Activated CD4-positive, alpha-beta T cell treated with anti-CD3 and anti-CD28 coated beads for 24 hours (primary cell): ENCODE measurements at places on chromosomes 6 and 20.

DNA sequence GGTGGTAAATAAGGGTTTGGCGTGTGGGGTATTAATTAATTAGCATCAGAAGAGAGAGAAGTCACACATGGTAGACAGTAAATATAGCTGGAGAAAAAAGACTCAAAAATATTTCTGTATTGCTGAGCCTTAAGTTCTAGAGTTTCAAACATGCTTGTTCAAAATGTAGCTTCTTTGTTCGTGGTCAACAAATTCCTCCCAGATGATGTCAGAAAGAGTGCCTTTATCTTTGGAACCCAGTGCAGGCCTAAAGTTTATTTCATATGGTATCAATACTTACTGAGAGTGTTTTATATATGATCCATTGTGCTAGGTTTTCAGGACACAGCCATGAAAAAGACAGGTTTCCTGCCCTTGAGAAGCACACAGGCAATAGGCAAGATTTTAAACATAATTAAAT, 18.3 kb downstream of the MARCKS start:
- no peak for DNase-seq

DNA sequence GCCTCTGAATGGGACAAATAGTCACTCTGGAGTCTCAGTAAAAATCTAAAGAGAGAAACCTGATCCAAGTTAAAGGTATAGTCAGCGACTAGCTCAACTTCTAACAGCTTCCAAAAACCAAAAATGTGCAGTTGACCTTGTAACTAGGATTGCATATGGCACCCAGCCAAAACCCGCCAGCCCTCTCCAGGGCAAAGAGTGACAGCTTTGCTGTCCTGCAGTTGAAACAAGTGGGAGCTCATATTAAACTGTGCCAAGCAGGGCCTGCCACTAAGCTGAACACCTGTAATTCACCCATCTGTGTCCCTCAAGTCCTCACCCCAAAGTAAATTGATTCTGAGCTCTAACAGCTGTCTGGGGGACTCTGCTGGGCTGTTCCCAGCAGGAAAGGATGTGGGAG, 695.3 kb downstream of the MAFB start:
- DNase-seq, result no peak

DNA sequence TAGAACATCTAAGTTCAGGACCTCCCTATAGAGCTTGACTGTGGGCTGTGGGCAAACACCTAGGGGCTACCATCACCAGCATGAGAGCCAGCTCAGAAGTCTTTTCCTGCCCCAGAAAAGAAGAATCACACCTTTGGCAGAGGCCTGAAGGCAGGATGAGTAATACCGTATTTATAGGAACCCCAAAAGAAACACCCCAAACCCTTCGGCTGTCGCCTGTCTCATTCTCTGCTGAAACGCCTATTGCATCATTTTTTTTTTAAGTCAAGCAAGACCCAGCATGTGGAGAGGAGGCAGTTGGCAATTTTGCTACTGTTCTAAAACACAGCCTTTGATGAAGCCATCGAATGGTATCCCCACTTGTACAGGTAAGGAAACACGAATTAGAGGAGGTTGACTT, 436.4 kb downstream of the TFAP2A start:
- DNase-seq, result no peak

DNA sequence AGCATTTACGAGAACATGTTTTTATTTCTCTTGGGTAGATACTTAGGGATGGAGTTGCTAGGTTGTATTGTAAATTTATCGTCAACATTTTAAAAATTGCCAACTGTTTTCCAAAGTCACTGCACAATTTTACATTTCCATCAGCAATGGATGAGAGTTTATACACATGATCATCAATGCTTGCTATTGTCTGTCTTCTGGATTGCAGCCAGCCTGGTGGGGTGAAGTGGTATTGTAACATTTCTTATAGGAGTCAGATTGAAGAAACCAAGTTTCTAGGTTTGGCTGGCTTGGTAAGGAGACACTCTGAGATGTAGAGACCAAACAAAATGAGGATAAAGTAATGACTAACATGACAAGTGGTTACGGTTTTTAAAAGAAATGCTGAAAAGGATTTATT, 57.1 kb upstream of the HDDC2 start:
- DNase-seq, result no peak

DNA sequence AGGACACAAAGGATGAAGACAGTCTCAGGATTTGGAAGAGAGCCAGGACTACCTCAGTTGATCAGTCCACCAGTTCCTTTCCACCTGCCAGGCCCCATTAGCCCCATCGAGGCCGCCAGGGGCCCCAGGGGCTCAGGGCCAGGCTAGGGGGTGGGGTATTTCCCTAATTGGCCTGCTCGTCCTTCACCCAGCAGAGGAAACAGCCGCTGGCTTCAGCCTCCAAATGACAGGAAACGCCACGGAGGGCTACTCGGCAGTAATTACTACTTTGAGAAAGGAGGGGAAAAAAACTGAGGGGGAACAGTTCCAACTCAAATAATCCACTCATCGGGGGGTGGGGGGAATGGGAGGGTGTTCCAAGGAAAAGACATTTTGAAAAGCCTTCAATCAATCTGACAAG, 42.7 kb downstream of the MAFB start:
- DNase-seq, result no peak

DNA sequence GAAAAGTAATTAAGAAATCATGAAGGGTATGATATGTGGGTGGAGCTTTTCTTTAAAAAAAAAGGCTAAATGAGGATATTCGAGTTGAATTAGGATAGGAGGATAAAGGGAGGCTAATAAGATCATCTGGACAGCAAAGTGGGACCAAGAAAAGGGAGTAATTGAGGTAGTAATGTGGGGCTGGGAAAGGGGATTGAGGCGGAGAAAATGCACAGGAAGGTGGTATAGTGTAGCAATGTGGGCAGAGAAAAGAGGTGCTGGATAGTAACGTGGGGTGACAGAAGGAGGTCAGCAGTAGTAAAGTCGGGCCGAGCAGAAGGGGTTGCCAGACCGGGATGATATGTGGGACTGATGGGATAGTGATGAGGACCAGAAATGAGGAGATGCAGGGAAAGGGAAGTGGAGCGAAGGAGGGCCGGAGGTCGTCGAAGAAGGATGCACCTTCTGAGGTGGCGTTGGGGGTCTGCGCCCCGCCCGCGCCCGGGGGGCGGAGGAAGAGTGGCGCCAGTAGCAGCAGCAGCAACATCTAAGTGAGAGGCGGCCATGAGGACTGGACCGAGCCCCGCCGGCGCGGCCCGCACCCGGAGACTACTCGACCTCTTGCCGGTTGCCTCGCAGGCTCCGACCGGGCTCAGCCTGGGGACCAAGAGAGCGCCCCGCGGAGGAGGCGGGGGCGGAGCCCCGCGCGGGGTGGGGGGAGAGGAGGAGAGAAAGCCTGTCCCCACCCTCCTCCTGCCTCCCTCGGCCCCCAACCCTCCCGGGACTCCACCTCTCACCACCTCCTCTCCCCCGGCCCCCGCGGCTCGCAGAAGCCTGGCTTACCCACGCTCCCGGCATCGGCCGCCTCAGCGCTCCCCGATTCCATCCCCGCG, 887 bp downstream of the GABBR1 start:
- peak; percentile 25 for DNase-seq

DNA sequence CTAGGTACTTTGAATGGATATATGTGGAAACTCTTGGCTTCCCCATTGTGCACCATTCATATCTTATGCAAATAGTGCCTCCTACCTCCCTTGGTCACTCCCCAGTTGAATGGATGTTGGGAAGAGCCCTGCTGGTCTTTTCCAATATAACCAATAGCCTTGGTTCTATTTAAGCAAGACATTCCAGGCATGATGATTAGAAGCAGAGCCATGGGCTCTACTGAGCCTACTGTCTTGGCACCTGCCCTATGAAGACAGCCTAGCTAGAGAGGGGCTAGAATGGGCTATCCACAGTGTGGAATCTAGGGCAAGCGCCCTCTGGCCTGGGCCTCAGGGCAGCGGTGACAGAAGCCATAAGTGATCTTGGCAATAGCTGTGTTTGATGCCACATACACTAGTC, 15.6 kb downstream of the SLC17A1 start:
- DNase-seq, result no peak

- no peak for DNase-seq
Measured at GRCh38 chr20:51700809-51701285, 67.3 kb downstream of the ATP9A start.

- DNase-seq, result no peak
Measured at GRCh38 chr6:99606656-99607415, at the start of gene PRDM13. PRDM13 (plus strand) TSS chr6:99606833; CDS start chr6:99607035, 202 bp downstream.

DNA sequence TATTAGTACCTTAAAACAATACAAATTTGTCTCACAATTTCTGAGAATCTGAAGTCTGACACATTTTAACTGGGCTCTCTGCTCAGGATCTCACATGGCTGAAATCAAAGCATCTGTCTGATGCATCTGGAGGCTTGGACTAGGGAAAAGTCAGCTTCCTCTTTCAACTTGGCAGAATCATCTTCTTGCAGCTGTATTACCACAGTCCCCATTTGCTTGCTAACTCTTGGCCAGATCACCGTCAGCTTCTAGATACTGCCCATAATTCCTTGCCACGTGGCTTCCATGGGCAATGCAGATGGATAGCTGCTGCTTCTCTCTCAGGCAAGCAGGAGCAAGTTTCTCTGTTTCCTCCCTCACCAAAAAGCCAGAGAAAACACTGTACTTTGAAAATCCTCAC, 1106.4 kb upstream of the CITED2 start:
- no peak for DNase-seq

DNA sequence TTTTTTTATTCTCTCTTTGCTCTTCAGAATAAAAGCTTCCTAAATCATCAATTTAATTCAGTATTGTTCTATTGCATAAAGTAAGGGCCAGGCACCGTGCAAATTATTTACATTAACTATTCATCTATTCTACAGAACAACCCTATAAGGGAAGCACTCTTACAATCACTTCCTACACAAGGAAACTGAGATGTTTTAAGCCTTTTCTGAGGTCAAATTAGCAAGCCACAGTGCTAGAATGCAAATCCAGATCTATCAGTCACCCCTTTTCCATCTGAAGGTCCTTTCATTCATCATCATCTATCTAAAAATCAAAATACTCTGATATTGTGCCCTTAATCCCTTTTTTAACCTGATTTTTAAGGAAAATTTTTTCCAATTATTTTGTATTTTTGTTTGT, 31.2 kb downstream of the FRK start:
- DNase-seq, result no peak

DNA sequence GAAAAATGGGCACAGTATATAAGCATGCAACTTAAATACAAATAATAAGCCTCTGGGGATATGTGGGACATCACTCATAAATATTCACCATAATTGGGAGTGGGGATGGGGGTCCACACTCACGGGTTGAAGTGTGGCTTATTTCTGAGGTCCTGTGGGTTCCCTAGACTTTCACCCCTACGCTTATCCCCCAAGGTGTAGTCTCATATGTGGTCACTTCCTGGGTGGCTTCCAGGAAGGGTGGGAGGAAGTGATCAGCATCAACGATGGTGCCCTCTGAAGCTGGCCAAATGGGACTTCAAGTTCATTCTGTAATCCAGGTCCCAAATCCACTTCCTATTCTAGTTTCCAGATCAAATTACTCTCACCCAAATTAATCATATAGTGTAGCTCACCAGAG, 59.5 kb downstream of the GNAS start:
- DNase-seq, result no peak

DNA sequence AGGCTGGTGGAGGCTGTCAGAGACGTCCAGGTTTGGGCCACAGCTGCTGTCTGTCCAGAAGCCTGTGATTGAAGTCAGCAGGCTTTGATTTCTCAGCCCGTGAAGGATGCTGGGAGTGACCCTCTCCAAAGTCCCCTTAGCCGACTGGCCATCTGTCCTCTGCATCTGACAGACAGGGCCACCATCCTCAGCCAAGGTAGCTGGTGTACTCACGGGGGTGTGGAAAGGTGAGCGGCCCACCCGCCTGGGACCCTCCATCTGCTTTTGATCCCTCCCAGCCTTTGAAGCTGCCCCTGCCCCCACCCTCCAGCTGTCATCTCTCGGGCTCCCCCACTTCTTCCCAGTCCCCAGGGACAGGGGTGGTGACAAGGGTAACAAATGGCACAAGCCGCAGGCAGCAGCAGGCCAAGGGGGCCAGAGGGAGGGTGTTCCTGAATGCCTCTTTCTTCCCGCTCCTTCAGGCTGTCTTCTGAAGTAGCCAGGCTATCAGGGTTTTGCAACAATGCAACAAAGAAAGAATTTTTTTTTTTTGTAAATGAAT, 84.4 kb downstream of the EYA2 start:
- no peak for DNase-seq

- DNase-seq, result no peak
Measured at GRCh38 chr6:132144456-132144855, 193.3 kb upstream of the CCN2 start.

DNA sequence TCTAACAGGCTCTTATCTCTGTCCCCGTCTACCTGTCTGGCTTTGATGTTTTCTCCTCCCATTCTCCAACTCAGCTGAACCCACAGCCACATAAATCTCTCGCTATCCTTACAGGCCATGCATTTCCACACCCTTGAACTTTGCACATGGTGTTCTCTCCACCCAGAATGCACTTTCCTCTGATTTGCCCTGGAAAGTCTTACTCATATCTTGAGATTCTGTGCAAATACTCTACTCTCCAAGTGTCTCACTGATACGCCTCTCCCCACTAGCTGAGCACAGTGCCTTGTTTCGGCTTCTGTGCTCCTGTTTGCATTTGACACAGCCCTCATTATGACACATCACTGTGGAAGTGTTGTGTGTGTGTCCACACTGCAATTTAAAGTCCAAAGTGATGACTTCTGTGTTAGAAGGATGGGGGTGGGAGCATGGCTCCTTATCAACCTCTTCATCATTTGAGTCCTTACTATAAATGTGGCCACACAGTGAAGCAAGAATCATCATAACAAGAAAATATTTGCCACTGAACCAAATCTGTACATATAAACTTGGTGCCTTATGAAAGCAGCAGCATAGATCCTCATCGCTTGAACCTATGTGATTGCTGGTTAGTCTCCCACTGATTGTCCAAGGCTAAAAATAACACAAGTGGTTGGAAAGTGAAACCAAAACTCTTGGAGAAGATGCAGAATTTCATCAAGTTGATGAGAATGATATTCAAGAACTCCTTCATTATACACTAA, 5.5 kb upstream of the PRELID3B start:
- no peak for DNase-seq

DNA sequence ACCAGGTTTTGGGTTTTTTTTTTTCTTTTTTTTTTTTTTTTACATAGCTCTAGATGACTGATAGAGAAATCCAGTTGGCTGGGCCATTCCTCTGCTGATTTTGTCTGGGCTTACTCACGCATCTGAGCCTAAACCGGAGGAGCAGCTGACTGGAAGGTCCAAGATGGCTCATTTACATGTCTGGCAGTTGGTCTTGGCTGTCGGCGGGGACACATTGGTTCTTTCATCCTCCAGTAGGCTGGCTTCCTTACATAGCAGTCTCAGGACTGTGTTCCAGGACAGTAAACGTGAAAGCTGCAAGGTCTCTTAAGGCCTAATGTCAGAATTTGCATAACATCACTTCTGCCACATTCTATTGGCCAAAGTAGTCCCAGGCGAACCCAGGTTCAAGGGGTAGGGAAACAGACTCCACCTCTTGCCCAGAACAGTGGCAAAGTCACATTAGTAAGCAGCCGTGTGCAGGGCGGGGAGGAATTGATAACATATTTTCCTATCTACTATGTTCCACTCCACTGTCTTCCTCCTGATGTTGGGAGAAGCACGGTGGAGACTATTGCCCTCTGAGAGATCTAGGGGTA, 87.0 kb downstream of the CDH22 start:
- DNase-seq, result no peak
